CD4-positive, alpha-beta T cell treated with Interferon alpha-2 for 1 hour (primary cell): ENCODE measurements at places on chromosomes 1 and 21.

- no peak for DNase-seq
These were observed 23.7 kb upstream of the COG2 start for GRCh38 chr1:230618537-230618936.

DNA sequence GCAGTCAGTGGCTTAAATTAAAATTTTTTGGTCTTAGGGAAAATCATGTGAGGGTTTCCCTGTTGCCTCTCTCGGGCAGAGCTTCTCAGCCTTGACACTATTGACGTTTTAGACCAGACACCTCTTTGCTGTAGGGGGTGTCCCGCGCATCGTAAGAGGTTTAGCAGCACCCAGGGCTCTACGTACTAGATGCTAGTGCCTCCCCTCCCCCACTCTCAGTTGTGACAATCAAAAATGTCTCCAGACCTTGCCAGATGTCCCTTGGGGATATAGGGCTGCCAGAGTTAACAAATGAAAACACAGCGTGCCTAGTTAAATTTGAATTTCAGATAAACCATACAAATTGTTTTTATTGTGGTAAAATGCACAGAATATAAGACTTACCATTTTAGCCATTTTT is 293.3 kb downstream of the DISC1 start:
- DNase-seq = peak; percentile 57

DNA sequence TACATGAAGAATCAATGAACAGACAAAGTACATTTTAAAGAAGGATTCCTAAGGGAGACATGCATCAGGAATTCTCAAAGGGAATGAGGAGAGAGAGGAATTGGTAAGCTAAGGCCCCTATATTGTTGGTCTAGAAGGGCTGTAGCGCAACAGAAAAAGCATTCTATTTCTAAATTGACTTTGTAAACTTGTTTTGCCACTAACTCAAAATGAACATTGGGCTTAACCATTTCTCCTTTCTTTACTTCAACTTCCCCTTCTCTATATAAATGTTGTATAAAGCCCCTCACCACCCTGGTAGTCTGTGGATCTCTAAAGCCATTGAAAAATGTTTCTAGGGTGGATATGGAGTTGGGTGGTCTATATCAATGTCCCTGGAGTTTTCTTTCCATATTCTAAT is 20.4 kb upstream of the OR6N2 start:
- DNase-seq = no peak

DNA sequence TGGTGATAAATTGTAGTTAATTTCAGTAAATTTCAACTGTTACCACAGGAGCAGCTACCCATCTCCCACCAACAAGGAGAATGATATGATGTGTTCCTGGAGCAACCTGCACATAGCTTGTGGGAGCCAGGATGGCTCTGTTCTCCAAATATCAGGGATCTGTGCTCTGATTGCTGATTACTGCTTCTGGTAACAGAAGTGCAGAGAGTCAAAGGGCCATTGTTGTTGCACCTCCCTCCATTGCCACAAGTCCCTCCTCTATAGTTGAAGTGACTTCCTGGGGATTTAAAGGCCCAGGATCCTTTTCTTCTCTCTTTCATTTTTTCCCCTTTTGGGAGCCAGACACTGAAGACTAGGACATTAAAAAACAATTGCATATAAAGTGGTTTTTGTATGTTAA is 51.6 kb upstream of the HPDL start:
- DNase-seq = no peak

GRCh38 chr1:185448591-185449186 is 131.6 kb upstream of the IVNS1ABP start:
- no peak for DNase-seq

DNA sequence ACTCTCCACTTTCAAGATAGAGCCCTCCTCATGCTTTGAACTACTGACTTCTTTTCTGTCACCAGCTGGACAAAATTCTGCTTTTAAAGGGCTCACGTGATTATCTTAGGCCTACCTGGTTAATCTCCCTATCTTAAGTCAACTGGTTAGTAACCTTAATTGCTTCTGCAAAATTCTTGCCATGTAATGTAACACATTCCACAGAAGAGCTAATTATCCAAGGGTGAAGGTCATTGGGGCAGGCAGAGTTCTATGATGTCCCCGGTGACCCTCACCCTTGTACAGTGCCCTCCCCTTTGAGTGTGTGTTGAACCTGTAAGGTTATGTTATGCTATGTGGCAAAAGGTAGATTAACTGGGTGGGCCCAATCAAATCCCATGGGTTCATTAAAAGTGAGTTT is 25.2 kb upstream of the FOXE3 start:
- DNase-seq = no peak

DNA sequence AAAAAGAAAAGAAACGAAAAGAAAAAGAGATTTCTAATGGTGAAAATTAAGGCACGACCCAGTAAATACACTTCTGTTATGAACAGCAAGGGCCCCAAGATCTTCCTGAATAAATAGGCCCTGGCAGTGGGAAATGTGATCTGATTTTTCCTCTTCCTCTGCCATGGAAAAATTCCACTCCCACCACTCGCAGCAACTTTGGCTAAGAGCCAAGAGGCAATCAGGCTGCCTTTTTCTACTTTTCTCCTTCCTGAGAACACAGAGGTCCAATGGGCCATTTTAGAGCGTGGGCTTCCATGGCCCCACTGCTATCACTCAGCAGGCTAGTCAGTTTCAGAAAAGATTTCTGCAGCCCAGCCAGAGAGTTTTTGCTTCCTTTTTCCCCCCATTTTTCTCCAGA is 33.7 kb upstream of the AK4 start:
- DNase-seq = no peak

DNA sequence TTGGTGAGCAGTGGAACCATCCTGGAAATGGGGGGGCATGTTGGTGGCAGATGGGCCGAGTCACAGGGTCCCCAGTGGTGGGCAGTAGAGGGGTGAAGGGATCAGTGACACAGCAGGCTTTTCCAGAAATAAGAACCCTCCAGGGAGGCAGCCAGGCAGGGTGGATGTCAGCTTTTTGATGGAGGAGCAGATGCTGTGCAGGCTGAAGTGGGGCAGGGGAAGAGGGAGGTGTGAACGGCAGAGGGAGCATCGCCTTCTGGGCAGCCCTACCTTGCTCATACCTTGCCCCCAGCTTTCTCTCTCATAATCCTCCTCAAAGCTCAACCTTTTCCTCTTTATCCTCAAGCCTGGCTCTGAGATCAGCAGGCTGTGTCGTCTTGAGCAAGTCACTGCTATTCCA is 131.8 kb upstream of the IPO9 start:
- no peak for DNase-seq

DNA sequence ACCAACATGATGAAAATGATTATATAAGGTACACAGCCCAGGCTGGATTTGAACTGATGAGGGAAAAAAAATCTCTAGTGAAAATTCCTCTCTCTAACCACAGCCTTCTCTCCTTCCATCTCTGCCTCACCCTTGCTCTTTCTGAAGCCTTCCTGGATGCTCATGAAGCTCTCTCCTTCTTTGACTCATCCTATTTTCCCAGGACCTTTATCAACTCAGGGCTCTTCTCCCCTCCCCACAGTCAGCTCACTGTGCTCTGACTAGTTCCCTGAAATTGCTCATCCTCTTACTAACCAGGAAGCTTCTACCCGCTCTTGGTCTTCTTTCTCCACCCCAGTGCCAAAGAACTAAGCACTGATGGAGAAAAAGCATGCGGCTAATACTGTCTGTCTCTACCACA is 46.4 kb upstream of the ERG start:
- DNase-seq = no peak

DNA sequence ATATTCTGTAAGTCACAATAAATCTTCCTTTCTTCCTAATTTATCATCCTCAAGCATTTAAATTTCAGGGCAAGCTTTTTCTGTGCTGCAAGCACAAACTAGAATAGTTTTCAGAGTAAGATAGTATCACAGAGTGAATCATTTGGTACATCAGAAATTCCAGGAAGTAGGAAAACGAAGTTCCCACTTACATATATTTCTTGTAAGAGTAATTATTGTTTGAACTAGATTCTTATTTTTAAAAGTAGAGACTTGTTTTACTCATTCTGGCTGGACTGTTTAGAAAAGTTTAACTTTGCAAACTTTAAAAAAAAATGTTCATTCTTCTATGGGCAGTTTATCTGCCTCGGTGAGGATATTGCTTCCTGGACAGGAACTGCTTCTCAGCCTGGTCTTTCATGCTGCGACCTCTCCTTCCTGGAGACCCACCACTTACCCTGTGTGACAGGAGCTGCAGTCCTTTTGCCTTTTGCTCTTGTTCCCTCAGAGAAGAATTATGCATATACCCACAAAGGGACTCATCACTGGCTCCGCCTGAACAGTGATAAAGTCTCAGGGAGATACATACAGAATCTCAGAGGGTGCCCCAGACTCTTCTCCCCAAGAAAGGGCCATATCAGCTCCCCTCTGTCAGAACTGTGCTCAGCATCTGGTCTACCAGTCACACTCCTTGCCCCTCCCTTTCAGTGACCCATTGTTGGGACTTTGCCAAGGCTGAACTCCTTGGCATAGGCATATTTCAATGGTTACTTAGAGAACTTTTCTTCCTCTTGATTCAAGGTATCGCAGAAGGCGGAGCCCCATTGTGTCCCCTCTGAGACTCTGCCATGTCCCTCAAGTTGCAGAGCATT is 102.7 kb upstream of the CD55 start:
- no peak for DNase-seq

DNA sequence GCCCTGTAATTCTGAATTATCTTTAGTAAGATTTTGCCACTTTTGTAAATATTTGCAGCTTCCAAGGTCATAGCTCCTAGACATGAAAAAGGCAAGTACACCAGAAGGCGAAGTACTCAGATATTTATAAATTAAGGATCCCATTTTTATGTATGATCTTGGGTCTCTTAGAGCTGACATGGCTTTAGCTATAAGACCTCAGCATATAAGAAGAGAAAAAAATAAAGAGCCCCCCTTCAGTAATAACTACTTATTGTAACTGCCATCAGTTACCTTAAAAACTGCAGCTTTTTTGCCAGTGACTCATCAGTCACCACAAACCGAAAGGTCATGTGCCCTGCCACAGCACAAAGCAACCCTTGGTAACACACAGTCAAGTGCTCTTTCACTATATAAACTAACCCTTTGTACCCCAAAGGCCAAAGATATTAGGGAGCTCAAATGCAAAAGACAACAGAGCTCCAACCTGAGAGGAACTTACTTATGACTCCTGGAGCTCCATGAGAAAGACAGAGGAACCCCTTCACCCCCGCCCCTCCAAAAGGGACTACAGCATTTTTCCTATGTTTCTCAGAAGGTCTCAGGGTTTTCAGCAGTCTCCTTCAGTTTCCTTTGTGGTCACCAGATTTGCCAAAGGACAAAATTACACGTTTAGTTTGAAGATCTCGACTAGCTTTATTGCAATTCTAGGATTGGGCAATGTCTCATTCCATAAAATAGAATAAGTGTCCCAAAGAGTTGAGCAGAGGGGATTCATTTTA is 219.8 kb upstream of the DUSP10 start:
- peak; percentile 21 for DNase-seq

DNA sequence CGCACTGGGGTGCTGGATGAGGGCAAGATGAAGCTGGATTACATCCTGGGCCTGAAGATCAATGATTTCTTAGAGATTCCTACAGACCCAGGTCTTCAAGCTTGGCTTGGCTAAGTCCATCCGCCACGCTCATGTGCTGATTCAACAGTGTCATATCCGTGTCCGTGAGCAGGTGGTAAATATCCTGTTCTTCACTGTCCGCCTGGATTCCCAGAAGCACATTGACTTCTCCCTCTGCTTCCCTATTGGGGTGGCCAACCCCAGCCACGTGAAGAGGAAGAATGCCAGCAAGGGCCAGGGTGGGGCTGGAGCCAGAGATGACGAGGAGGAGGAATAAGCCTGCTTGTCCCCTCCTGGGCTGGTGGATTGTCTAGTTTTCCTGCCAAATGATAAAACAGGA is 2.2 kb upstream of the CBR3 start:
- DNase-seq = no peak

- DNase-seq = no peak
These were observed 5.7 kb downstream of the LMX1A start for GRCh38 chr1:165350840-165351239.

DNA sequence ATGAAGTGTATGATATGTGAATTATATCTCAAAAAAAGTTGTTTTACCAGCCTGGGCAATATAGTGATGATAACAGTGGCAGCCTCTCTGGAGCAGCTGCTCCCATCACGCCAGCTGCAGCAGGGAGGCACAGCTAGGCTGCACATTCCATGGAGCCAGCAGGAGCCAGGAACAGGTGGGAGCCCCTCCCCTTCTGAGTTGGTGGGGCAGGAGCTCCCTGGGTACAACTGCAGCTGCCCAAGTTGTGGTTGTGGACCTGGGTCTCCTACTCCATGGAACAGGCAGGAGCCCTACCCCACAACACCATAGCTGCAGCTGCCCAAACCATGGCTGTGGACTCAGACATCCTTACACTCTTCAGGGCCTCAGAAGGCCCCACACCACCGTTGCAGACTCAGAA is 21.7 kb upstream of the FNBP1L start:
- DNase-seq = no peak

DNA sequence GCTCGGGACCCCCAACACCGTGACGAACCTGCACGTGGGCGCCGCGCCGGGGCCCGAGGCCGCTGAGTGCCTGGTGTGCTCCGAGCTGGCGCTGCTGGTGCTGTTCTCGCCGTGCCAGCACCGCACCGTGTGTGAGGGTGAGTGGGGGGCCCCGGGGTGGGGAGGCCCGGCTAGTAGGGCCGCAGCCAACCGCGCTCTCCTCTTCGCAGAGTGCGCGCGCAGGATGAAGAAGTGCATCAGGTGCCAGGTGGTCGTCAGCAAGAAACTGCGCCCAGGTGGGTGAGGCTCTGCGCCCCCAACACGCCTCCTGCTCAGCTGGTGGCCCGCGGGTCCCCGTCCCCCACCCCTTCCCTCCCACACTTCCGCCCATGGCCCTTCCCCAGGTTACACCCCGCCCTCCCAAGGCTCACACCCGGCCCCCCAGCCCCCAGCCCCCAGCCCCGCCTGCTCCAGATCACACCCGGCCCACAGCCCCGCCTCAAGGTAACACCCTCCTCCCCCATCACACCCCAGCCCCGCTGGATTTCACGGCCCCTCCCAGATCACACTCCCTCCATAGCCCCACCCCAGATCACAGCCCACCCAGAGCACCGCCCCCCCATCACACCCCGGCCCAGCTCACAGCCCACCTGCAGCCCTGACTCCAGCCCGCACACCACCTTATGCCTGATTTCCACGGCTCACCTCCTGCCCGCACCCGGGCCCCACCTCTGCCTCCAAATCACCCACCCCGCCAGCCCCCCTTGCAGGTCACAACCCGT is 2.4 kb upstream of the MMP23B start:
- DNase-seq = peak; percentile 87

- no peak for DNase-seq
These were observed 13.4 kb upstream of the NRIP1 start for GRCh38 chr21:15078180-15078579.

DNA sequence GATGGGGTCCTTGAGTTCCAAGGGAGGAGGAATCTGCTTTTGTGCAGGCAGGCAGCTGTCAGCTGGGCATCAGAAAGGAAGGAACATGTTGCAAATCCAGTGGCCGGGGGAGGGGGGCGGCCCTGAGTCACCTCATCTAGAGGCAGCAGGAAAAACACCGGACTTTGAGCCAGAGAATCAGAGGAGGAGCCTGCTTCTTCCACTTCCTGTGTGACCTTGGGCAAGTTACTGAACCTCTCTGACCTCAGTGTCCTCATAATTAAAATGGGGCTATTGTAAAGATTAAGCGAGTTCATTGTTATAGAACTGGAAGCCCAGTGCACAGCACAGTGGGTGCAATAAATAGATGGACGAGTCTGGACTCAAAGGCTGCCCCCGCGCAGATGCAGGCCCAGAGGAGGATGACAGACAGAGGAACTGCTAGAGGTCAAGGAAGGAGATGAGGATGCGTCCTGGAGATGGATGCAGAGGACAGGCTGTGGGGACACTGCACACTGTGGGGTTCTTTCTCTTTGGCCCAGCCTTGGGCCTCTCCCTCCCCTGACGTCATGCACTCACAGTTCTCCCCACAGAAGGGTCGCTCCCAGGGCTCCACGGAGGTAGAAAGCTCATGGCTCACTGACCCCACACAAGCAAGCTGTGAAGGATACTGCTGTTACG is 714.3 kb downstream of the MATN1 start:
- DNase-seq = no peak
